ENCODE measurements at places on chromosomes 4 and X.

DNA sequence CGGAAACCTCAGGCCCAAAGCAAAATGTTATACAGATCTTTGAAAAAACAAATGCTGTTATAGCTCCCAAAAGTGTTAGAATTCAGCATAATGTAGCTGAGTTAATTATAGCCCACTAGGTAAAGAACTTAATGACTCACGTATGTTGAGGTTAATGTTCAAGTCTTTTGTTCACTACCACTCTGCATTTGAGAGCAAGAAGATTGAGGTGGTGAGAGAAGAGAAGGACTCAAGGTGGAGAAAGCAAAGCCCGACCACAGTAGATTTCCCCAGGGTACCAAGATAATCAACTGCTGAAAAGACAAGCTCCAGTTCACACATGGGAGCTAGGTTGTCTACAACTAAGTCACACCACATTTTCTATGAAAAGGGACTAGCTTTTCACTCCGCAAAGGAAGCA is 480.2 kb downstream of the DTHD1 start:
- no peak for DNase-seq

GRCh38 chr4:20383283-20383682 is 131.6 kb downstream of the SLIT2 start:
- DNase-seq: no peak

GRCh38 chrX:32408389-32408788 is 803.0 kb downstream of the DMD start:
- no peak for DNase-seq

GRCh38 chrX:2967998-2968909 is 38.1 kb upstream of the ARSH start:
- DNase-seq: no peak

DNA sequence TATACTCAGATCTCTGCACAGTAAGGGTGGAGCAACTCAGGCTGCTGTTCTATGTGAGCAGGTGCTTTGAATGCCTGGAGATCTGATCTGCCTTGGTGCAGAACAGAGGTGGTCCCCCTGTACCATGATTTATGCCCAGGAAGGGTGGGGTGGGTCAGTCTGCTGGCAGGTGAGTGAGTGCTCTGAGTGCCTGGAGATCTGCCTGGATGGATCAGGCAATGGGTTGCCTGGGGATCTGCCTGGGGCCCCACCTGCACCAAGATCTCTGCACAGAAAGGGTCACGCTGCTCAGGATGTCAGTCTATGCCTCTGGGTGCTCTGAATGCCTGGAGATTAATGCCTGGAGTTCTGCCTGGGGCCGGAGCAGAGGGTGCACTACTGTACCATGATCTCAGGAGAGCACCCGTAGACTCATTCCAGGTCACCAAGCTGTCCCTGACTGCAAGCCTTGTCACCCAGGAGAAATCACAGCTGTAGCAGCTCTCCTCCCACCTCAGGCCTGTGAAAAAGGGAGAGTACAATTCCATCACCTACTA is 342.9 kb downstream of the GBA3 start:
- DNase-seq: no peak

DNA sequence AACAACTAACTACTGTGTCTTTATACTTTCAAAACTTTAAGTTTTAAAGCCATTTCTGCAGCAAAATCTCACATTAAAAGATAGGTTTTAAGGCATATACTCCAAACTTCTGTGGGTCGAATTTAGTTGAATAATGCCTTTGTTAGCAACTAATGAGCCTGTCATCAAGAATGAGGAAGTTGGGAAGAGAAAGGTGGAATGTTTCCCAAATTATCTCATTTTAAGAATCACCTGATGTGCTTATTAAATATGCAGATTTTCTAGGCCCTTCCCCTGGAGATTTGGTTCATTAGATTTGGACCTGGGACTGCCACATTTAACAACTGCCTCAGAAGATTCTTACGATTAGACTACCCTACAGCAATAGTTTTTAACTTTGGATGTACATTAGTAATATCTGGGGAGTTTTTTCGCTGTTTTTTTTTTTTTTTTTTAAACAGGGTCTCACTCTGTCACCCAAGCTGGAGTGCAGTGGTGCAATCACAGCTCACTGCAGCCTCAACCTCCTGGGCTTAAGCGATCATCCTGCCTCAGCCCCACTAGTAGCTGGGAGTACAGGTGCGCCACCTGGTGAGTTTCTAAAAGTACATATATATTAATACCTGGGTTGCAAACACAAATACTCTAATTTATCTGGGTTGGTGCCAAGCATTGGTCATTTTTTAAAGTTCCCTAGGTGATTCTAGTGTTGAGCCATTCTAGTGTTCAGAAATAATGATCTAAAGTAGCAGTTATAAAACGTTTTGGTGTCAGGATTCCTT is 16.1 kb upstream of the TASL start:
- no peak for DNase-seq

Measured in upper lobe of right lung (tissue), 1 donor.